ENCODE measurements at places on chromosomes 5 and 9. TPM values are rescaled to one million over a fixed set of nuclear protein-coding genes. Genes with fewer than 3 reads are reported as not detected.

GRCh38 chr5:139670369-139671095, 22.4 kb downstream of the CXXC5 start:
- no peak overlapping the region for H3K4me3 ChIP-seq
- no peaks in the 10 kb centered on the region for H3K36me3 ChIP-seq
- H3K27me3 ChIP-seq = no peaks in the 10 kb centered on the region
- peak; percentile 30 for DNase-seq

DNA sequence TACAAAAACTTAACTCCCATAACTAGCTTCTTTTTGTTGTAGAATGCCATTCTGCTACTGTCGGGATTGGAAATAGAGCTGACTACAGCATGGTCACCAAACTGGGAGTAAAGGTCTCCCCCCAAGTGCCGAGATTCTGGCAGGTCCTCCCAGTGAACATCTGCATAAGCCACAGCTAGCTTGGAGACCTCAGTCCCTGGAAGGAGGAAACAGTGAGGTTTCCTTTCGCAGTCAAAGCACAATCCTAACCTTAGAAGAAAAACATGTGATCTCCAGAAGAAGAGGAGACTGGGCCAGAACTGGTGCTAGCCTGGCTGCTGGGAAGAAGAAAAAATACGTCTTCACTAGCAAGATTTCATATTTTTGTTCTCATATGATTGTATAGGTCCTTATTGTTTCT, 127.4 kb downstream of the SCAMP1 start:
- H3K27ac ChIP-seq = no peak overlapping the region
- peaks cover 17% of the 10 kb centered on the region for H3K4me1 ChIP-seq
- no peak for DNase-seq

The UBE2QL1 gene
- total RNA-seq = not detected

DNA sequence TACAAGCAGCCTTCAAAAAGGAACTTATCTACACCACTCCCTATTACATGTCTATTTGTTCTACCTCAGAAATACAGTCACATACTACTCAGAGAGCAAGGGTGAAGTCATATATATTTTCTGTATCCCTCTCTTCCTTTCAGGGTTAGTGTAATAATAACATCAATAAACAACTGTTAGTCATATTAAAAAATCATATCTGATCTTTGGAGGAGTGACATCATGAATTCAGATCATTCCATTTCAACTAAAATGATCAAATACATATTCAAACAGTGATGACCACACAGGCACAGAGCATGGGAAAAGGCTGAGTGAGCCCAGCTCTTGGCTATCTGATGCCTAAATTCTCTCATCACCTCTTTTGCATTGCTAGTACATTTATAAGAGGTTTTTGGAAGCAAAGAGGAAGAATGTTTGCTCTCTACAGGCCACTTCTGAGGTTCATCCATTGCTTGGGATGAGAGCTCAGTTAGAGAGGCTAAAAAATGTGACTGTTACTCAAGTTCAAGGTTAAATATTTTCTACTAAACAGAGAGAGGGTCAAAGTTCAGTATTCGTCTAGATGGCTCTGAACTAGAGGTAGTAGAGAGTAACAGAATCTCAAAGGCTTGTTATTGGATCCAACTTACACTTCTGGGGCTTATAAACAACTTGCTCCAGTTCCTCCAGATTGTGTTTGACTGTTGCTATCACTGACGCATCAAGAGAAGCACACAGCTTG, 39.0 kb downstream of the RIGI start:
- no peak for DNase-seq
- no peak overlapping the region for H3K4me3 ChIP-seq
- H3K4me1 ChIP-seq = no peaks in the 10 kb centered on the region
- H3K27me3 ChIP-seq = no peaks in the 10 kb centered on the region
- peaks cover 63% of the 10 kb centered on the region for H3K36me3 ChIP-seq
- H3K27ac ChIP-seq = no peak overlapping the region

- H3K27me3 ChIP-seq = peaks cover 10% of the 10 kb centered on the region
- H3K4me3 ChIP-seq = no peak overlapping the region
- no peaks in the 10 kb centered on the region for H3K36me3 ChIP-seq
- no peaks in the 10 kb centered on the region for H3K4me1 ChIP-seq
These were observed 16.0 kb downstream of the ANGPTL2 start for GRCh38 chr9:127106466-127106855.

DNA sequence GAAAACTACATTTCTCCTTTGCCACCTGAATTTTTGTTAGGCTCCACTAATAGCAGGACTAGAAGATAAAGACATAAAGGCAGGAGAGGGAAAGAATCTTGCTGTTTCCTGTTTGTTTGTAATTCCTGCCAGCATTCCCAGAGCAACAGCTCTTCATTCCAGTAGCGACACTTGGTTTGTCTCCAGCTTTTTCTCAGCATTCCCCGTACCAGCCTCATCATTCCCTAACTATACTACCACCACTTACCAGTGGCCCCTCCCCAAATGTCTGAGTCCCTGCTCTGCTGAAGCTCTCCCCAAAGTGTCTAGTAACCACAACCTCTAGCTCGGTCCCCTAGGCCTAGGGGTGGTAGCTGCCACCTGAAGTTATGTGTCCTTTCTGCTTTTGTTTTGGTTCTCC, 18.6 kb downstream of the CETN3 start:
- peaks cover 2% of the 10 kb centered on the region for H3K36me3 ChIP-seq
- H3K27me3 ChIP-seq = peaks cover 2% of the 10 kb centered on the region
- no peak for DNase-seq
- H3K27ac ChIP-seq = no peak overlapping the region

The REEP2 gene
- 0.62 TPM for total RNA-seq

GRCh38 chr5:177452688-177453638, 6.3 kb downstream of the PRR7 start:
- H3K27ac ChIP-seq = no peak overlapping the region
- no peak overlapping the region for H3K4me3 ChIP-seq
- peaks cover 18% of the 10 kb centered on the region for H3K27me3 ChIP-seq
- no peak for DNase-seq

GRCh38 chr5:177335701-177336065, 15.8 kb downstream of the LMAN2 start:
- H3K36me3 ChIP-seq = peaks cover 58% of the 10 kb centered on the region
- no peak for DNase-seq
- no peak overlapping the region for H3K4me3 ChIP-seq
- no peak overlapping the region for H3K27ac ChIP-seq

The CYLC2 gene
- not detected for total RNA-seq

- H3K36me3 ChIP-seq = no peaks in the 10 kb centered on the region
- no peak overlapping the region for H3K27ac ChIP-seq
- H3K4me1 ChIP-seq = no peaks in the 10 kb centered on the region
- DNase-seq = no peak
These were observed 81.1 kb downstream of the EFNA5 start for GRCh38 chr5:107589520-107590193.

The ZMYND19 gene
- 26.5 TPM for total RNA-seq

The FREM1 gene
- total RNA-seq = not detected

Measured in activated CD4-positive, alpha-beta T cell treated with anti-CD3 and anti-CD28 coated beads, Interleukin-2, amount 10 ng/mL, durations not matched to agents 7 days and 5 days (primary cell).